Left renal cortex interstitium (tissue), 4 donors: ENCODE measurements at places on chromosomes 1 and 21. TPM values are rescaled to one million over a fixed set of nuclear protein-coding genes. Genes with fewer than 3 reads are reported as not detected.

GRCh38 chr21:32658524-32658923 lies 46.3 kb upstream of the CFAP298 start:
- no peak for DNase-seq

Gene DIO1
- 3.8 TPM for polyA plus RNA-seq

Gene FCRL6
- 0.13 TPM for polyA plus RNA-seq

- no peak for DNase-seq
Observed at GRCh38 chr21:33866826-33867225, 48.8 kb downstream of the ATP5PO start.

DNA sequence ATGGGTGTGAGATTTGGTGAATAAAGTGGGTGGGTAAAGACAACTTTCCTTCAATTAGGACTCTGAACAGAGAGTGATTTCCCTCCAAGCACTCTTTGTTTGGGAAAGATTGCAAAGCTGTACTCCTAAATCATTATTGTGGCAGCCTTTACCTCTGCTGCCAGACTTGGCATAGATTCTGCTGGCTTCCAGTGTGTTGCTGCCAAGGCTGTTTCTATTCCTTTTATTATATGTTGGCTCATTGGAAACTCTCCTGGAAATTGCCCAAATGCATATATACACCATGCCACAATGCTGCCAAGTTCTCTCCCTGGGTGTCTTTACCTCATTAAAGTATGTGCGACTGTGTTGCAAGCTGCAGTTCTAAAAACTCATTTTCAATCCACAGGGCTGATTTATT lies 668.0 kb downstream of the MRPL39 start:
- DNase-seq: no peak

Gene TMPRSS3
- 2.2 TPM for polyA plus RNA-seq

- no peak for DNase-seq
Observed at GRCh38 chr1:19028546-19029129, 72.2 kb upstream of the IFFO2 start.

- DNase-seq: no peak
Observed at GRCh38 chr1:179996099-179996498, 41.5 kb downstream of the CEP350 start.

DNA sequence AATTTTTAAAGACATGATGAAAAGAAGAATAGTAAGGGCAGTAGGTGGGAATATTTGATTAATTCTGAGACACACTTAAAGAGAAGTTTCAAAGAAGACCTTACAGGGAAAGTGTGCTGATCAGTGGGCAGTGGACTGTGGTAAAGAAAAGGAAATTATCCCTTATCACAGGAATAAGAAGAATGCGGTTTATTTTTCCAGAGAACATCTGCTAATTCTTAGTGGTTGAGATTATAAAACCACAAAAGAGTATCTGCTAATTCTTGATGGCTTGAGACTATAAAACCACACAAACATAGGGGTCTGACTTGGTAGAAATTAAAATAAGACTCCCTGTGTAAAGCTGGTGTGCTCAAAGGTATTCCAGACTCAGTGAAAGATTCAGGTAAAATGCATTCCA lies 60.0 kb upstream of the KCTD3 start:
- no peak for DNase-seq

- DNase-seq: no peak
Observed at GRCh38 chr1:70674941-70675685, 264.0 kb downstream of the CTH start.

Gene TEDDM1
- 0.07 TPM for polyA plus RNA-seq

GRCh38 chr1:145688924-145689323 lies 18.2 kb downstream of the PDZK1 start:
- no peak for DNase-seq

Gene DCST1
- 0.34 TPM for polyA plus RNA-seq

GRCh38 chr1:54252371-54252936 lies 52.5 kb downstream of the MRPL37 start:
- DNase-seq: no peak

Gene CD1D
- 5.5 TPM for polyA plus RNA-seq

- DNase-seq: no peak
Observed at GRCh38 chr1:71657891-71658679, 577.2 kb upstream of the ZRANB2 start.

Gene HCRTR1
- 0.25 TPM for polyA plus RNA-seq

- no peak for DNase-seq
Observed at GRCh38 chr1:6502000-6502891, 10.8 kb upstream of the PLEKHG5 start.

- DNase-seq: no peak
Observed at GRCh38 chr1:11778844-11779623, 17.0 kb downstream of the C1orf167 start.

DNA sequence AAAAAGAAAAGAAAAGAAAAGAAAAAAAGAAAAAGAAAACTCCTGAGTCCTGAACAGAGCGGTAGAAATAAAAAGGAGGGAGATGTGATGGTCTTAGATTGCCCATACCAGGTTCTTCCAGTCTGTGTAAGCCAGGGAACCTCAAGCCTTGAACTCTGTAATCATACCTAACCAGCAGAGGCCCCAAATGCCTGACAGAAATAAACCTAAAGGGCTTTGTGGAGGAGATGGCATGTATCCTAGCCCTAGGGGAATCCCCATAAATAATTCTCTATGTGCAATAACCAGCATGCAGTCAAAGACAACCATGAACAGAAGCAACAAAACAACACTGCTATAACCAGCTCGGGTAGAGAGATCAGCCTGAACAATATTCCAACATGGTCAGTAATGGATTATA lies 40.4 kb downstream of the USP48 start:
- no peak for DNase-seq

DNA sequence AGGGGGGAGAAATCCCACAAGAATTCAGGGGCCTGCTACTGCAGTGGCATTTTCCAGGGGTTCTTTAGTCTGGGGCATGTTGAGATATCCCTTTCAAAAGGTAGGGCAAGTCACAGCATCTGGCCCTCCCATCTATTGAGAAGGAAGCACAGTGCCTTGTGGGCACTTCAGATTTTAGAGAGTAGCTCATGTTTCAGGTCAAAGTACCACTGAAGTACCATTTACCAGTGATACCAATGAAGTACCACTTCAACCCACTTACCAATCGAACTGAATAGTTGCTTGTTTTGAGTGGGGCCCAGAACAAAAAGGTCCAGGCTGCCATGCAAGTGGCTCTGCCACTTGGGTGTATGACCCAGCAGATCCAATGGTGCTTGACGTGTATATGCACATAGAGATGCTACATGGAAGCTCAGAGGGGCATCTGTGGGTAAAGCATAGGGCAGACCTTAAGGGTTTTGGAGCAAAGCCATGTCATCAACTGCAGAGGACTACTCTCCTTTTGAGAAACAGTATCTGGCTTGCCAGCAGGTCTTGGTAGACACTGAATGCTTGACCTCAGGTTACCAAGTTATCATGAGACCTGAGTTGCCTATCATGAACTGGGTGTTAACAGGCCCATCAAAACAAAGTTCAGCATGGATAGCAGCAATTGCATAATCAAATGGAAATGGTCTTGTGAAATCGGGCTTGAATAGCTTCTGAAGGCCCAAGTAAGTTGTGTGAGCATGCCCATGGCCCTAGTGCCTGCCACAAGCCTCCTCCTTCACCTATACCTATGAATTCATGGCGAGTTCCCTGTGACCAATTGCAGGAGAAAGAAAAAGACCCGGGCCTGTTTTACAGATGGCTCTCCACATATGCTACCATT lies 23.5 kb downstream of the PLA2G2D start:
- DNase-seq: no peak

DNA sequence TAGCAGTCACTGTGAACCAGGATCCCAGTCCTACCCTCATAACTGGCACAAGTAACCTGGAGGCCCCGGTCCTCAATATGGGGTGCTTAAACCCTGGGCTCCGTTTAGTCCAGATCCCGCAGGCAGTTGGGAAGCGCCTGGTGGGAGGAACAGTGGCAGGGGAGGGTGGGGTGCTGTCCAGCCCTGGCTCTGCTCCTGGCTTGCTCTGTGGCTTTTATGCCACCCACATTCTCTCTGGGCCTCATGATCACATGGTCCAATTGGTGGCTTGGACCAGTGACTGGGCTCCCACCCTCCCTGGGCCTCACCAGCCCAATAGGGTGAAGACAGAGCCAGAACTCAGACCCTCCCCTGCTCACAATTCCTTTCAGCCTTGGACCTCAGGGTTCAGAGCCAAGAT lies 2.9 kb downstream of the CD164L2 start:
- no peak for DNase-seq

DNA sequence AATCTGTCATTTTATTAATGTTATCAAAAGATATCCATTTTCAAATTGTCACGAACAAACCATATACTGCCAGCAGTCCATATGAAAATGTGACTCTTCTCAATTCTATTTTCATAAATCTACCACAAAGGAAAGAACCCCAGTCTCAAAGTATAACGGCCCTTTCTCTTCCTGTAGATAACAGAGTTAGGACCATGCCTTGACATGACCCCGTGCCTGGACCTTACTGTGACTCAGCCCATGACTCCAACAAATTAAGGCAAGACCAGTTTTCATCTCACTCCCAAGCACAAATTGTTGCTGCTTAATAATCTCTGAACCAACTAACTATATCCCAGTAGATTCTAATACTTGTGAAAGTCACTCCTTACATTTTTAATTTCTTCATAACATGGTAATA lies 124.4 kb upstream of the NFIA start:
- no peak for DNase-seq
